ENCODE measurements at places on chromosomes 13 and 19.

DNA sequence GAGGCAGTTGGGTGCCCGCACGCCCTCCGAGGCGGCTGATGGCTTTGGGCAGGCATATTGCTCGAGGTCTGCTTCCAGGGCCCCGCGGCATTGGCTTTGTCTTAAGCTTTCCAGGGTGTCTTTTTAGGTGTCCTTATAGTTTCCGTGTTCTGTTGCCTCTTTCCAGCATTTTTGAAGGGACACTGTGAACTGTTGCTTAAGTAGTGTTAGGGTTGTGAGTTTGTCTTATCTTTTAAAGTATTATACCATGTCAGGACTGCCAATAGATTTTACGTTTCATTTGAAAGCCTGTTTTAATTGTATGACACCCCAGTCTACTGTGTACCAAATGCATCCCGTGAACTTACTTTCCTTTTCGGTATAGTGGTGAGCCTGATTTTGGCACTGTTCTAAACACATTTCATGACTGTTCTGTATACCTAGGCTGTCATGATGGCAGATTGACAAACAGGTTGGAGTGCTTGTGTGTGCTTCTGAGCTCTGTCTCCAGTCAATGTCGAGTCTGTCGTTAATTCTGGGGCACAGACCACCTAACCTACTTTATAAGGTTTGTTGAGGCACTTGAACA is 656 bp downstream of the PCCA start:
- peak; percentile 81 for ATAC-seq

DNA sequence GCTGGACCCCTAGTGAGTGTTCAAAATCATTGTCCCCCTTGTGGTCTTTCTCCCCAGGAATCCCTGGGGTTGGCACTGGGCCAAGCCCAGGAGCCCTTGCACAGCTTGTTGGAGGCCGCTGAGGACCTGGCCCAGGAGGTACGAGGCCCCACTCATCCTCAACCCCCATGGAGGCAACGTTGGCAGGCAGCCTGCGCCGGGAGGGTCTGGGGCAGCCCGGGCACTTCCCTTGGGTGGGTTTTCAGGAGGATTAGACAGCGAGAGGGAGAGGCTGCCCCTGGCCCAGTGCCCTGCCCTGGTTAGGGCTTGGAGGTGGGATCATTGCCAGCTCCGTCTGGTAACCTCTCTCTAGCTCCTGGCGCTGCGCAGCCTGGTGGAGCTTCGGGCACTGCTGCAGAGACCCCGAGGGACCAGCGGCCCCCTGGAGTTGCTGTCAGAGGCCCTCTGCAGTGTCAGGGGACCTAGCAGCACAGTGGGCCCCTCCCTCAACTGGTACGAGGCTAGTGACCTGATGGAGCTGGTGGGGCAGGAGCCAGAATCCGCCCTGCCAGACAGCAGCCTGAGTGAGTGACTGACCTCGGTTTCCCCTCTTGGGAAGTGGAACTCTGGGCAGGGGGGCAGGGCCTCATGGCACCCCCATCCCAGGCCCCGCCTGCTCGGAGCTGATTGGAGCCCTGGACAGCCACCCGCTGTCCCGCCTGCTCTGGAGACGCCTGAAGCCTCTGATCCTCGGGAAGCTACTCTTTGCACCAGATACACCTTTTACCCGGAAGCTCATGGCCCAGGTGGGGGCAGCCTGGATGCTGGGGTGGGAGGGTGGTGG is 3.0 kb downstream of the ABCA7 start:
- no peak for ATAC-seq

DNA sequence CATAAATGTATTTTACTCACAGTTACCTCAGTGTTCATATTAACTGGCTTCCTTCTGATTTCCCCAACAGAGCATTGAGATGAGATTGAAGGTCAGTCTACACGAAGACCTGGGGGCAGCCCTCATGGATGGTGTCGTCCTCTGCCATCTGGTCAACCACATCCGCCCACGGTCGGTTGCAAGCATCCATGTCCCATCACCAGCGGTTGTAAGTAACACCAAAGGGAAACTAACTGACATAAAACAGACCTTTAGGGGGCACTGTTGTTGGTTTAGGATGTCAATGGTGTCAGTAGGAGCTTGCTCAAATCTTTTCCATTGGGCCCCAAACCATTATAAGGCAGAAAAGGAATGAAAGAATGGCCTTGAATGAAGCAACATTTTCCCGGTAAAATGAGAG is 68.2 kb downstream of the ESD start:
- ATAC-seq = no peak

DNA sequence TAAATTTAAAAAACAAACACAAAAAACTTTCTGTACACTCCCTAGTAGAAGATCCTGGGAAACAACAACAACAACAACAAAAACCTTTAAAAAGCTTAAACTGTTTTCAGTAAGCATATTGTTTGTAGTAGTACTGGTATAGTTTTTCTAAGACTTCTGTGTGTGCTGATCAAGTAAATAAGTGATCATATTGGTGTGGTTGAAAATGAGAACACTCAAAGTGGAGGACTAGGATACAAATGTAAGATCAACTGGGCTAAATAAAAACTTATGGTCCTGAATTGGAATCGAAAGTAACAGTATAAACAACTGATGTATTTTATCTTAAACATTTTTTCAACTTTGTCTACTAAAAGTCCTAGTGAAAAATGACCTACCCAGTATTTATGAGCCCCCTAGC is 135.5 kb downstream of the FOXO1 start:
- no peak for ATAC-seq

DNA sequence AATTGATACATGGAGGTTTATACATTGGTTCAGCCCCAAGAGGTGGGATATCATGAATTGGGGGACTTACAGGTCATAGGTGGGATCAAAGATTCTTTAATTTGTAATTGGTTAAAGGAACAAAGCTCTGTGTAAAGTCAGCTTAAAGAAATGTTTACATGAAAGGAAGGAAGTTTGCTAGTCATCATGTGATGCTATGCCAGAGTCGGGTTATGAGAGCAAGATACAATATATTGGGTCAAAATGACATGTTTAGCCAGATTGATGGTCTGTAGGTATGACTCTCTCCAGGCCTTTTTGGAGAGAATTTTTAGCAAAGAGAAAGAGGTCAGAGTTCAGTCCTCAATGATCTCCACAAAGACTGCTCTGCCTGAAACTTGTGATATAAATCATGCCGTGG is 5.3 kb upstream of the CYSLTR2 start:
- ATAC-seq = no peak

DNA sequence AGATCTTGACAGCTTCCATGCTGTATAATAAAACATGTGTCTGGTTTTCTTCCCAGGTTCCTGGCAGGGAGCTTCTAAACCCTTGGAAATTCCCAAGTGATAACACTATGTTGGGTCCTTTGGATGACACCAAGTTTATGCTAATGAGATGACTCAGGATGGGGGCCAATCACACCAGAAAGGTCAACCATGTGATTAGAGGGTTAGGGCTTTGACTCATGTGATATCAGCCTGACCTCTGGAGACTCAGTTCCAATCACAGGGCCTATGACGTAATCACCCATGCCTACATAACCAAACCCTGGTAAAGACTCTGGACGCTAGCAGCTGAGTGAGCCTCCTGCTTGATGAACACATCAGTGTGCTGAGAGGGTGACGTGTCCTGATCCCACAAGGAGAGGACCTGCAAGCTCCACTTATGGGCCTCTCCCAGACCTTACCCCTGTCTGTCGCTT is 203.6 kb downstream of the DCLK1 start:
- no peak for ATAC-seq

- no peak for ATAC-seq
These were observed 98.3 kb downstream of the ELF1 start for GRCh38 chr13:40920826-40921225.

DNA sequence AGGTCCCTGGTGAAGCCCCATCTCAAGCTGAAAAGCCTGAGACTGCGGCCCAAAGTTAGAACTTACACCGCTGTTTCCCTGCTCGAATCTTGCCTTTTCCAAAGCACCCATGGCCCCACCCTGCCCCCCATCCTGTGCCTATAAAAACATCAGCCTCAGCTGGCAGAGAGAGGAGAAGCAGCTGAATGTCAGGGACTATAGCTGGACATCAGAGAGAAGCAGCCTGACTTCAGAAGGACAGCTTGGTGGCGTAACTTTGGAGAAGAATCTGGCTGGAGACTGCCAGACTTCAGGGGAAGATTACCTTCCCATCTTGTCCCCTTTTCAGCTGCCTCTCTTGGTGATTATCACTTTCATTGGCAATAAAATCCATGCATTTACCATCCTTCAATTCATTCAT is 9.3 kb upstream of the RCBTB2 start:
- no peak for ATAC-seq

DNA sequence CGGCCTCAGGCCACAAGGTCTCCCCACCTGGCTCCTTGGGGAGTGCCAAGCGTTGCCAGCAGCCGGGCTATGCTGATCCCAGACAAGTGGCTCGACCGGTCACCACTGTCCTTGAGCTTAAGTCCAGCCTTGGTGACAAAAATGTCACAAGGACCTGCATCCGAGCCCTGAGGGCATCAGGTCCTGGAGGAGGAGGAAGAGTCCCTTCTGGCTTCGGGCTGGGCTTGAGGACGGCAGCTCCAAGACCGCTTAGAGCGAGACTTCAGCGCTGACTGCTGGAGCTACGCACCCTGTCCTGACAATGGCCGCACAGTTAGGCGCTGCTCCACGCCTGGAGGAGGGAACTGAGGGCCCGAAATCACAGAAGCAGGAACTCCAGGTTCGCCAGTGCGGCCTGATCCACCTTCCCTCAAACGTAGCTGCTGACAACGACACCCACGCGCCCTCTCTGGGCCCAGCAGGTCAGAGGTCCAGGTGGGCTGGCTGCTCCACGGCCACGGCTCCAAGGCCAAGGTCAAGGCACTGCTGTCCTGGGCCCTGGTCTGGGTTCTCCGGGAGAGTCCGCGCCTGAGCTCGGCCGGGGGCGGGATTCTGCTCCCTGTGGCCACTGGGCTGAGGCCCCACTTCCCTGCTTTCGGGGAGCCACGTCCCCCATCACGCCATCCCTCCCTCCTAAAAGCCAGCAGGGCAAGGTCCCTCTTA is 7.0 kb downstream of the SBNO2 start:
- no peak for ATAC-seq

- no peak for ATAC-seq
These were observed 24.3 kb downstream of the LRFN3 start for GRCh38 chr19:35960432-35960972.

DNA sequence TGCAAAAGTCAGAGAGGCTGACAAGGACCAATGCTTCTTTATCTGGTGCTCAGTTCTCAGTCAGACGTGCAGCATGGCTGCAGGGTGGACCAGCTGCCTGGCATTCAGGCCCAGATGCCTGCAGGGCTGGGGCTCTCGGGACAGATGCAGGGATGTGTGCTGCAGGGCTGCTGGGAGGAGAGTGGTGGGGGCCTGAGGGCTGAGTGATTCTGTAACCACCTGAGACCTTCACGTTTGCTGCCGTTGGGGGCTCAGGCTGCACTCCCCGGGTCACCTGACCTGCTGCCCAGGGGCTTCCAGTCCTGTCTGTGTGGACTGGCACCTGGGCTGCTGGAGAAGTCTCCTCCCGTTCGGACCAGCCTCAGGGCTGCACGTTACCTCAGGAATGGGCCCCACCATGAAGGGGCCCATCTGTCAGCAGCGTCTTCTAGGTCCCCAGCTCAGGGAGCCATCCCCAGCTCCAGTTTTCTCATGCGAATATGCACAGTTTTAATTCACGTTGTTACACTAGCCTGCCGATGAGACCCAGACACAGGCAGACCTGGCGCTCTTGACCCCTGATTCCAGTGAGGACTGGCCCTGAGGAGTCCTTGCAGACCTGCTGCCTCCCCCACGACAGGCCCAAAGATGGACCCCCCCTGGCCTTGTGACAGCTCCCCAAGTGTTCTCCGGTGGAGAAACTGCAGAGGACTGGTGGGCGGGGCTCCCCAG is 16.9 kb downstream of the KCTD15 start:
- ATAC-seq = no peak

GRCh38 chr19:53994811-53995210 is 3.4 kb downstream of the CACNG6 start:
- no peak for ATAC-seq

- no peak for ATAC-seq
These were observed 64.6 kb downstream of the SERP2 start for GRCh38 chr13:44438234-44438579.

- peak; percentile 93 for ATAC-seq
These were observed 12.4 kb downstream of the PRKD2 start for GRCh38 chr19:46704379-46705076.

DNA sequence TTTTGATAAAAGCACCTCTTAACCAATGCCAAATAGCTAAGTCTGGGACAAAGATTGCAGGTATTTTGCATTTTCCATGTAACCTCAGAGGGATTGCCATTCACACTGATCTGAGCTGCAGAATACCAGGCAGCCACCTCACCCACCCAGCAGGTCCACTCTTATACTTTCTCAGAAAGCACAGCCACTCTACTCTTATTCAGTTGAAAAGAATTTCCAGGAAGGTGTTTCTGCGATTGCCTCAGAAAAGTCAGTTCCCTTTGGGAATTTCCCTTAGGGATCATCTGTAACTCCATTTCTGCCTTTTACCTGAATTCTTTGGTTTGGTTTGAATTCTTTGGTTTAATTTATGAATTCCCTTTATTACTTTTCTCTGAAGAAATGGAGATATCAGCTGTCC is 904 bp upstream of the ALOX5AP start:
- no peak for ATAC-seq

DNA sequence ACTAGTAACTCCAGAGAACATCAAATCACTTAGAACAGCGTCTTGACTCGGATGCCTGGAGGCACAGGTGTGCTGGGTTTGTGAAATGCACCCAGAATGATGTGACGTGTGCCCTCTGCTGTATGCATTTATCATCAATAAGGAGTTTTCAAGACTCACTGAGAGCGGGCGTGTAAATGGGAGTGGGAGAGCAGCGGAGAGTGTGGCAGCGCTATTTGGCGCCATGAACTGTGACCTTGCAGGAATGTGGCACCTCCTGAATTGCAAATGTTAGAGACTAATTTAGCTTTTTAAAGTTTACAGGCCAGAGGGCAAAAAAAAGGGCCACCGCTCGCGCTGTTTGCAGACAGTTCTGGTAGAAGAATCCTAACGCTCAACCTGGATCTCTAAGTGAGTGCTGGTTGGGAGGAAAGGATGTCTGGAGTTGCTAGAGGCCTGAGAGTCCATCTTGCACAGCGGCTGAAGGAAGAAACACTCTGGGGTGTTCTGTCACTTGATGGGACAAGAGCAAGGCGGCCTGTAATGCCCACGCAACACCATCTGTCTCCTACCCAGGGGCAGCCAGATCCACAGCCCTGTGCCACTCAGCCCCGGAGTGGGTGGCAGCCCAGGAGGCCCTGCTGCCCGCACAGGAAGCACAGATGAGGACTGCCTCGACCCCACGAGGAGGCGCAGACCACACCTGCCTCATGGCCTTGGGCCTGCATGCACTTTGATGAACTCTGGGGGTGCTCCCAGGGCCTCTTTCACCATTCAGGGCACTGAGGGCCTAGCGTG is 19.7 kb downstream of the RANBP3 start:
- ATAC-seq = no peak

GRCh38 chr13:98432638-98433037 is 144.3 kb downstream of the STK24 start:
- no peak for ATAC-seq

GRCh38 chr13:75132701-75133695 is 349.0 kb downstream of the TBC1D4 start:
- ATAC-seq = no peak

All from activated CD4-positive, CD25-positive, alpha-beta regulatory T cell treated with anti-CD3 and anti-CD28 coated beads, Interleukin-2, amount 50 U/mL, for 24 hours (primary cell).